ENCODE measurements at places on chromosomes 4 and X. TPM values are rescaled to one million over a fixed set of nuclear protein-coding genes. Genes with fewer than 3 reads are reported as not detected.

DNA sequence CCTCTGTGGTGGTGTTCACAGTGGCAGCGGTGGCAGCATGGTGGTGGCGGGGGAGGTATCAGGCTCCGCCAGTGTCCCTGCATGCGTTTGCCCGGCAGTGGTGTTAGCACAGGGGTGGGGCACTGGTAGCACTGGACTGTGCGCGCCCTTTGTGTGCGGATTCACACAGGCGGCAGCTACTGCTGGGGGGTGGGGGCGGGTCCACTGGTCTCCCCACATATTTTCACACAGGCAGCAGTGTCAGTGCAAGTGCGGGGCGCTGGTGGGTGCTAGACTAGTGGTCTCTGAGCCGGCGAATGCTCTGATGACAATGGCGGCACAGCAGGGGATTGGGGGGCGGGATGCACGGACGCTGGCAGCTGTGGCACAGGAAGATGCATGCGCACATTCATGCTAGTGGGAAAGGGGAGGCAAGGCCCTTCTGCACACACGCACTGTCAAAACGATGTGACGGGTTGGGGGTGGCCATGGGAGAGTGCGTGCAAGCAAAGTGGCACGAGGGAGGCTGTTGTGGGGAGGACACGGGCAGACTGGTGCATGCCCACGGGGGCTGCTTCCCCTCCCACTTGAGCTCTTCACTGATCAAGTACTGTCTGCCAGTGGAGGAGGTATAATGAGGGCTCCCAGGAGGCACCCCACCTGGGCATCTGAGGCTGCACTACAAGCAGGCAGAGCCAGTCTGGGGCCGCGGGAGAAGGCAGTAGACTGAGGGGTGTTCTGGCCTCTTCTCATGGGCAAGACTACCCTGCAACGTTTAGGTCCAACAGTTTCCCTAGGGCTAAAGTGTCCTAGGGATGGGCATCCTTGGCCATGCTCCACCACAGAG is 53.0 kb downstream of the POF1B start:
- DNase-seq: no peak

IL1RAPL2 gene
- not detected for total RNA-seq

- DNase-seq: no peak
Measured at GRCh38 chr4:158622251-158622650, 49.4 kb downstream of the C4orf46 start.

RAI2 gene
- total RNA-seq: 3.4 TPM

GRCh38 chrX:16222151-16222550 is 54.9 kb downstream of the MAGEB17 start:
- DNase-seq: no peak

- no peak for DNase-seq
Measured at GRCh38 chr4:124167602-124168001, 544.9 kb downstream of the ANKRD50 start.

DNA sequence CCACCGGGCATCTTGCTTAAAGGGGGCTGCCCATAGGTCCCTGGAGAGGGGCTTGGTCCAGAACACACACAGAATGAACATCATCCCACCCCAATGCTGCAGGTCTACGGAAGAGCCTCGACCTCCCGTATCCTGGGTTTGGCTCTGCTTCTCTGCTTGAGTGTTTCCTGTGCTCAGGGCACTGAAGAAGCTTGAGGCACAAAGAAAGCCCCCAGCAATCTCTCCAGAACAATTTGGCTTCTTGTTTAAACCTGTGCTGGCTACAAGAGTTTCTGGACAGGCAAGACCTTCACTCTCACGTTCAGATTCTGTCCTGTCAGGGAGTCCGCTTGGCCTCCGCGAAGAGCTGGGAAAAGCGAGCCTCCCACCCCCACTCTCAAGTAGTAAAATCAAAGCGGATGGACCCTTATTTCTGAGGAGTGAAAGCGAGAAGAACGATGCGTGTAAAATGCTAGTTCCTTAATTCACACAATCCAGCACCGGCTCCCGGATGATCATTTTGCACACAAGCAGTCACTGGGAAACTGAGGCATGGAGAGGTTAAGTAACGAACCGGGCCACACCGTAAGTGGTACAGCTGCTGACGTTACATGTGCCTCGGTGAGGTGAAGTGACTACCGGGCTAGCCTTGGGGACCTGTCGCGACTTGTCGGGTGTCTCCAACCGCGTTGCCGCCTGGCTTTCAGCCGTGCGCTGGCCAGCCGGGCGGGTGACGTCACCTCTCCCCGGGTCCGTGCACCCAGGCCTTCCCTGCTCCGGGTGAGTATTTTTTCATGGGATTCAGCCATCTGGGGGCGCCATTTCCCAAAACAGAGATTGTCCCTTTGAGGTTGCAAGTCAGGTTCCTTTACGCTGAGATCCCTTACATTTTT is 3.1 kb upstream of the SFRP2 start:
- DNase-seq: no peak

CYLC1 gene
- not detected for total RNA-seq

GRCh38 chrX:39903343-39903742 is 194.4 kb downstream of the BCOR start:
- no peak for DNase-seq

GRCh38 chr4:147590249-147590920 is 26.8 kb upstream of the TMEM184C start:
- peak; percentile 81 for DNase-seq

GRCh38 chr4:3221184-3221494 is 27.8 kb upstream of the MSANTD1 start:
- DNase-seq: no peak

- DNase-seq: no peak
Measured at GRCh38 chr4:101969965-101970364, 179.4 kb downstream of the BANK1 start.

DNA sequence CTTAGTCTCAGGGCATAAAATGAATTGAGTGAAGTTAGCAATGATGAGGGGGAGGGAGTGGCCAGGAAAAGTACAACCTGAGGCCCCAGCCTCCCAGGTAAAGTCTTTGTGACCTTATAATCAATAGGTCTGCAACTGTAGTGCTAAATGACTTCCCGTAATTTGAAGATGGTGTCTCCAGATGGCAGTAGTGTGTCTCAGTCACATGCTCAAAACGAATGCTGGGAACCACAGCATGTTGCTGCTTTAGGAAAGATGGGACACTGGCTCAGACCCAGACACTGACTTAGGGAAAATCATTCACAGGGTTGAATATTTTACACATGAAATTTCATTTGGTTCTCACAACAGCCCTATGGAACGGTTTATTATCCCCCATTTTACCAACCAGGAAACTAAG is 10.3 kb downstream of the SRPX2 start:
- DNase-seq: peak; percentile 46

- no peak for DNase-seq
Measured at GRCh38 chrX:43892336-43892870, 10.2 kb upstream of the MAOB start.

SMPX gene
- total RNA-seq: not detected

DNA sequence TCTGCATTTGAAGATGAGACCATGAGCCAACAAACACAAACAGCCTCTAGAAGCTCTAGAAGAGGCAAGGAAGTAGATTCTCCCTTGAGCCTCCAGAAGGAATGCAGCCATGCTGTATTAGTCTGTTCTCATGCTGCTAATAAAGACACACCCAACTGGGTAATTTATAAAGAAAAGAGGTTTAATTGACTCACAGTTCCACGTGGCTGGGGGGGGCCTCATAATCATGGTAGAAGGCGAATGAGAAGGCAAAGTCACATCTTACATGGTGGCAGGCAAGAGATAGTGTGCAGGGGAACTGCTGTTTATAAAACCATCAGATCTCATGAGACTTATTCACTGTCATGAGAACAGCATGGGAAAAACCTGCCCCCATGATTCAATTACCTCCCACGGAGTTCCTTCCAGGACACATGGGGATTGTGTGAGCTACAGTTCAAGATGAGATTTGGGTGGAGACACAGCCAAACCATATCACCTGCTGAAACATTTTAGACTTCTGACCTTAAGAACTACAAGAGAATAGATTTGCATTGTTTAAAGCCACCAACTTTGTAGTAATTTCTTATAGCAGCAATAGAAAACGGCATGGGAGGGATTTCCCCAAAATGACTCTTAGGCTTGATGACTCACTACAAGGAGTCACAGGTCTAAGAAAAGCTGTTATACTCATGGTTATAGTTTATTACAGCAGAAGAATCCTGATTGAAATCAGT is 284.4 kb upstream of the SFRP2 start:
- no peak for DNase-seq

GRCh38 chrX:125998432-125998831 is 167.7 kb downstream of the DCAF12L2 start:
- no peak for DNase-seq

DNA sequence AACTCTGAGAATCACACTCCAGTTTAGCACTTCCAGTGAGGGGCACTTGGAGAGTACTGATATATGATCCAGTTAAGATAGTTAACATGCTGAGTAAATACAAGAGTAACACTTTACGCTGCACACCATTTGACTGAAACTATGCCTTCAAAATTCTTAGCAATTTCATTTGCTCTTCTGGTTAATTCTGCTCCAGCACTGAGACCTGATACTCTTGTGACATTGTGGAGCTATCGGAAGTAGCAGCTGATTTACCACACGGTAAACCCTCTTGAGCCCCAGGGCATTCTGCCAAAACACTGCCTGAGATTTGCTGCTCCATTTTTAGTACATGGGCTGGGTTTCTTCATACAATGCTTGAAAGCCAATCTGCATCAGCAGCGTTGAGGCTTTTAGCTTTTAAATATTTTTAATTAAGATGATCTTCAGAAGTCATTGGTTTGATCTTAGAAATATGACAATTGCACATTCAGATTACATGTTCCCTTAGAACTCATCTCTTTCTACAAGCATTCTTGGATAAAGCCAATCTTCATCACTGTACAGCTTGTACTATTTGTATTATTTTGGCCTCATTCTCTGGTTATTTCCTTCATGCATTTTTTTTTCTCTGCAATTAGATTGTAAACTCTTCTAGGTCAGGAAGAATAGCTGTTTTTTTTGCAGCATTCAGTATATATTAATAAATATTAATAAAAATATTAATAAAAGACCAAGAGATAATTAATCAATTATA is 67.8 kb upstream of the ETNPPL start:
- no peak for DNase-seq

SYNPO2 gene
- total RNA-seq: 0.20 TPM

- DNase-seq: no peak
Measured at GRCh38 chr4:107247738-107248137, 211.6 kb upstream of the DKK2 start.

AMER1 gene
- 0.65 TPM for total RNA-seq

DNA sequence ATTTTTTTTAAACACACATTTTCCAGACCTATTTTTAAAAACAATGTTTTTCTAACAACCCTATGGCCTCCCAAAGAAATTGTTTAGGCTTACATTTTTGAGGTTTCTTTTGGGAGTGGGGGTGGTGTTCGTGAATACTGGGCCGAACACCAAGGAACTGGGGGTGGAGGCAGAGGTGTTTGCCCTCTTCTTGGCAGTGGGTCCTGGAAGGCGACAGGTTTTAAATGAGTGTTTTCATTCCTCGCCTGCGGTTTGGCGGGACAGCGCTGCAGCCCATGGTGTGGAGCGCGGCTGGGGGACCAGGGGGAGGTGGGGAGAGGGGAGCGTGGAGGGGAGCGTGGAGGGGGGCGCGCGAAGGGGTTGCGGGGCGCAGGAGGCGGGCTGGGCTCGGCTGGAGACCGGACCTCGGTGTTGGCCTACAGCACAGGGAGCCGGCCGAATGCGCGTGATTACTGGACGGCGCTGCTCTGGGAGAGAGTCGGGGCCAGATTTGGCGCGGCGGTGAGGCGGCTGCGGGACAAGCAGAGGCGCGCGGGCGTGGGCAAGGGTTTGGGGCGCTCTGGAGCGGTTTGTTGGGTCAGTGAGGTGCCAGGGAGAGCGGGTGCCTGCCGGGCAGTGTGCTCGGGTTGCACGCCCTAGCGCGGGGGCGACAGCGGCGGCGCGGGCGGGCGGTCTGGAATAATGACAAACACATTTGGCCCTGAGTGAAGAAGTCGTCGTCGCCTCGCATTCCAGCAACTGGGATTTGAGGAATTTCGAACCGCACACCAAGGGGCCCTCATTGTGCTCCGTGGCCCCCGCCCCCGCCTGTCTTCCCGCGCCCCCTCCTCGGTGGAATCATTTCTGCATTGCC is 764 bp downstream of the PDGFRA start:
- peak; percentile 36 for DNase-seq

GRCh38 chr4:113593400-113594230 is 167.9 kb downstream of the CAMK2D start:
- no peak for DNase-seq

LEF1 gene
- not detected for total RNA-seq

MAB21L2 gene
- 0.20 TPM for total RNA-seq

GRCh38 chr4:6277935-6278800 is 8.5 kb downstream of the WFS1 start:
- DNase-seq: peak; percentile 17

RHOXF2B gene
- not detected for total RNA-seq

DNA sequence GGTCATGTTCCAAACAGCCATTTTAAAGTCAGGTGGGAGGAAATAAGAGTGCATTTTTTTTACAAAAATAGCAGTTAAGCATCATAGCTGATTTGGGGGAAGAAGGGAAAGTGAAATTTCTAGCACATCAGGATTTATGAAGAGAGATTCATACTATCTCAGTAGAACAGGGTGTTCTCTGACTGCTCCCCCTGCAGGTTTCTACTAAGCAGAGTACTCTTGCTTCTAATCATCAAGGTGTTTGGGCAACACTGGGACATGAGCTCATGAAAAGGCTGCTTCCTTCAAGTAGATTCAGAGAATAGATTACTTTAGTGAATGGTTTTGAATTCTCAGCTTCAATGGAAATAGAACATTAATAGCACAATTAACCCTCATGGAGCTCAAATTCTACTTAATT is 591.4 kb upstream of the PCDH10 start:
- DNase-seq: no peak

DNA sequence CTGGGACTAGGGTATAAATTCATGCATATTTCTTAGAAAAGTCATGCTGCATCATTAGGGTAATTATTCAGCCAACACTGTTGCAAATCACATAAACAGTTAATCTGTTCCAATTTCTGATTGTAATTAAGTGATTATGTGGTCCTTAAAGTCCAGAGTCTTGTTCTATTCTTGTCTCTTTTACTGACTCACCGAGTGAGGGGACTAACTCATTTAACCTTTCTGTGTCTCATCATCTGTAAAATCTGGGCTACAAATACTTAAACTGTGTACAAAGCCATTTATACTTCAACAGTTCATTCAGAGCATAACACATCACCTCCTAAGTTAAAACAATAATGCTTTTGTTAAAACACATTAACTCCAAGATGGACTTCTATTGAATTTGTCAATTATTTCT is 65.4 kb upstream of the KLHL13 start:
- no peak for DNase-seq

DNA sequence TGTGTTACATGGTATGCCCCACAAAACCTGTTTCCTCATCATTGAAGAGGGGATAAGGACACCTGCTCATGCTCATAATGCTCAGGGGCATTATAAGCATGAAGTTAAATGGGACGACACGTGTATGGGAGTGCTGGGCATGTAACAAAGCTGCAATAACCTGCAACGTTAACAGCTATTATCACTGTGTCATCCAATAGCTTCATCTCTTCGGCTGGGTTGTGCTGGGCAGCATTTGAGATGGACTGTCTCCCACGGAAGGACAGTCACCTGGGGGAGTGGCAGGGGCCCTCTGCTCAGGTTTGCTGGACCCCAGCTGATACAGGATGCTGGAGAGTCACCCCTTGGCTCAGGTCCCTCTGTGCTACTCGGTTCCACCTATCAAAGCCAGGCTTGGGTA is 94.5 kb downstream of the NSUN7 start:
- no peak for DNase-seq

MAGEA4 gene
- total RNA-seq: not detected

GRCh38 chr4:24363751-24364150 is 220.6 kb downstream of the DHX15 start:
- DNase-seq: no peak

- DNase-seq: no peak
Measured at GRCh38 chr4:137638934-137639333, 106.6 kb upstream of the PCDH18 start.

KLHL15 gene
- 5.0 TPM for total RNA-seq

Data from lung microvascular endothelial cell (primary cell).